ENCODE measurements at places on chromosomes 6 and 20.

DNA sequence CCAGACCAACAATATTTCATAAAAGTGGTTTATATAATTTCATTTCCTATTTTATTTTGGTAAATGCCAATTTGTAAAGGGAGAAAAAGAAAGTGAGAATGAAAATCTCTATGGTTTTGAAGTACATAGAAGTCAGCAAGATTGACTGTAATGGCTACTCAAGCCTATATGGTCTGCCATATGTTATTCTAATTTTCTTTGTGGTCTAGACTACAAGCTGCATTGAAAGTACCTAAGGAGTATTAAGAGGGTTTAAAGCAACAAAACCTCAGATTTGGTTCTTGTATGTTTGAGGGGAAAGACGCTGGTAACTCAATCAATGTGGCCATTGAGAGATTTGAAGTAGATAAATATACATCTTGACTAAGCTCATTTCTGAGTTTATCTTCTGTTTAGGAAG is 193.5 kb upstream of the EYA4 start:
- DNase-seq, result no peak

DNA sequence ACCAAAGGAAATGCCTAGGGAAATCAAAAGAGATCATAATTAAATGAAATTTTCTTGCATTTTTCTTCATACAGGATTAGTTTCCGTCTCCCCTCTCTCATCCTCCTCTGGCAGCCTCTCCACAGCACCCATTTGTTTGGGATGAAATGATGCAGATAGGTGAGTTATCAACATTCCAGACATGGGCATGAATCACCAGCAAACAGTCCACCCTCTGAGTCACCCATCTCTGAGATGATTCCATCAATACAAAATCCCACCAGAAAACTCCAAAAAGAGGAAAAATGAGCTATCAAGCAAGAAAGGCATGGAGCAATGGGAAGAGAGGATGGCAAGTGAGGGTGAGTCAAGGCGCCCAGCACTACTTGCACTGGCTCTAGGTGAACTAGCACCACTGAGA is 11.4 kb downstream of the MC3R start:
- no peak for DNase-seq

GRCh38 chr20:3405696-3406358 is 1.6 kb downstream of the DNAAF9 start:
- peak; percentile 54 for DNase-seq

DNA sequence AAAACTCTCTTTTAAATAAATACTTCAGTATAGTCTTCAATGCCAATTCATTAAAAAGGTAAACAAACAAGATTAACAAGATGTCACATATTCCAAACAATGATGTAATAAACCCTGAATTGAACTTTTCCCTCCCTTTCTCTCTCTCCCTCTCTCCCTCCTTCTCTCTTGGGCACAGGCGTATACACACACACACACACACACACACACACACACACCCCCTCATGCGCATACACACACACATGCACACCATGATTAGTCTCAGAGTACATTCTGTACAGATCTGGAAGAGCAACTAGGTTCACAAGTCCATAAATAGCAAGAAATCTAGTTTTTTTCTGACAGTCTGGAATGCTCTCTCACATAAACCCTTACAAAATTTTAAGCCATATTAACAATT is 128.3 kb downstream of the DST start:
- DNase-seq, result no peak

Data from T47D (cell line).